ENCODE measurements at places on chromosomes 2 and 18. TPM values are rescaled to one million over a fixed set of nuclear protein-coding genes. Genes with fewer than 3 reads are reported as not detected.

GRCh38 chr2:9179572-9180201 lies 26.9 kb upstream of the ASAP2 start:
- H3K27ac ChIP-seq = no peak overlapping the region
- no peak for DNase-seq
- H3K36me3 ChIP-seq = no peaks in the 10 kb centered on the region
- H3K4me1 ChIP-seq = peaks cover 6% of the 10 kb centered on the region

GRCh38 chr2:150610670-150611279 lies 123.3 kb upstream of the RND3 start:
- no peak overlapping the region for H3K27ac ChIP-seq
- H3K4me1 ChIP-seq = no peaks in the 10 kb centered on the region
- no peaks in the 10 kb centered on the region for H3K36me3 ChIP-seq
- DNase-seq = peak; percentile 49

The LYG1 gene
- total RNA-seq = not detected

GRCh38 chr2:232521959-232522622 lies 1.9 kb downstream of the PRSS56 start:
- peaks cover 39% of the 10 kb centered on the region for H3K27me3 ChIP-seq
- no peaks in the 10 kb centered on the region for H3K36me3 ChIP-seq
- H3K4me1 ChIP-seq = peaks cover 7% of the 10 kb centered on the region
- peak; percentile 94 for DNase-seq

GRCh38 chr2:143942486-143942885 lies 577.4 kb downstream of the ZEB2 start:
- peaks cover 8% of the 10 kb centered on the region for H3K4me1 ChIP-seq
- DNase-seq = no peak
- no peak overlapping the region for H3K27ac ChIP-seq
- peaks cover 8% of the 10 kb centered on the region for H3K27me3 ChIP-seq

GRCh38 chr2:42949125-42949524 lies 156.7 kb upstream of the HAAO start:
- H3K4me1 ChIP-seq = no peaks in the 10 kb centered on the region
- no peak overlapping the region for H3K27ac ChIP-seq
- DNase-seq = no peak
- no peaks in the 10 kb centered on the region for H3K27me3 ChIP-seq
- no peak overlapping the region for H3K4me3 ChIP-seq

DNA sequence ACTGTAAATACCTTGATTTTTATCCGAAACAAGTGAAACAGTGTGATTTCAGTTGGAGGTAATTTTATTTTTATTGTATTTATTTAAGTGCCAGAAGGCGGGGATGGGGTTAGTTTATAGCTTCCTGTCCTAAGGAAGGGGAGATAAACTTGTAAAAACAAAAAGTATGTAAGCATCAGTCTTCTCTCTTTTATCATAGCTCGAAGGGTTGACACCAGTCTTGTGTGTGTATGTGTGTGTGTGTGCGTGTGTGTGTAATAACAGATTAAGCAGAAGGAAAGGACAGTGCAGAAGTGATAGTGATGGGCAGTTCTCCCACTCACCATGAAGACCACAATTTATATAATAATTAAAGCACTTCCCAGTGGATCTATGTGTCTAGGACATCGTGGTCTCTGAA lies 793.3 kb downstream of the PLCL1 start:
- H3K27me3 ChIP-seq = no peaks in the 10 kb centered on the region
- no peak overlapping the region for H3K27ac ChIP-seq
- H3K4me3 ChIP-seq = no peak overlapping the region
- H3K4me1 ChIP-seq = no peaks in the 10 kb centered on the region
- H3K36me3 ChIP-seq = no peaks in the 10 kb centered on the region
- no peak for DNase-seq

DNA sequence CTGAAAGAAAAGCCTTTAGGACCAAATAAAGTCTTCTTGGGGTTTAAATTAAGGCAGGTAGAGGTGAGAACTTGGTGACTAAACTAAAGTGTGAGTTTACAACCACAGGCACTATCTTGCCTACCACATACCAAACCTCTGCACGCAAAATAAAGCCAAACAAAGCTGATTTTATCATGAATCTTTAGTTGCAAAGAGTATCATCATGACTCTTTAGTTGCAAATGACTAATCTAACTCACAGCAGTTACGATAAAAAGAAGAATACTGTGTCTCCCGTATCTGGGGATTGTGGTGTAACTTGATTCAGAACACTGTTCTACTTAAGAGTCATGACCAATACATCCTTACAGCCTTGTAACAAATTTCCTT lies 11.2 kb downstream of the CFAP210 start:
- H3K27me3 ChIP-seq = no peaks in the 10 kb centered on the region
- DNase-seq = no peak
- H3K27ac ChIP-seq = no peak overlapping the region
- peaks cover 5% of the 10 kb centered on the region for H3K4me1 ChIP-seq
- H3K36me3 ChIP-seq = no peaks in the 10 kb centered on the region

The FHL2 gene
- 33.2 TPM for total RNA-seq

The HOXD12 gene
- total RNA-seq = not detected

Measured in H1 (cell line).